ENCODE measurements at places on chromosomes 11 and 22. TPM values are rescaled to one million over a fixed set of nuclear protein-coding genes. Genes with fewer than 3 reads are reported as not detected.

DNA sequence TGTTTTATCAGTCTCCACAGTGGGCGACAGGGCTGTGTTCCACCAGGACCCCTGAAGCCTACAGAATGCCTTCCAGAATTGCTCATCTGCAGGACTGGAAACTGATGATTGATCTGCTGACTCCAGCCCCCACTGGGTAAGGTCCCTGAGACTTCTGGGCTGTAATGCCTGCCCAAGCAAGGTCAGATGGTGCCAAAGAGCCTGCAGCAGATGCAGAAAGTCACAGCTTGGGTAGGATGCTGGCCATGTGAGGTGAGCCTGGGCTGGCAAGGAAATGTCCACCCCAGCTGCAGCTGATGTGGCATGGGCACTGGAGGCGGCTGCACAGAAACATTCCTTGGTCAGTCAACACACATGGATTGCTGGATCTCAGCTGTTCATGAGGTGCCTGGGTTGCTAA is 30.9 kb downstream of the LRRC32 start:
- DNase-seq, result no peak

GRCh38 chr22:27223317-27224177 is 566.2 kb downstream of the MIAT start:
- DNase-seq, result peak; percentile 3

- DNase-seq, result no peak
Measured at GRCh38 chr11:91124363-91124762, 901.5 kb upstream of the CHORDC1 start.

Gene TSGA10IP
- not detected for total RNA-seq

- peak; percentile 61 for DNase-seq
Measured at GRCh38 chr11:765025-765801, 12.1 kb downstream of the GATD1 start.

DNA sequence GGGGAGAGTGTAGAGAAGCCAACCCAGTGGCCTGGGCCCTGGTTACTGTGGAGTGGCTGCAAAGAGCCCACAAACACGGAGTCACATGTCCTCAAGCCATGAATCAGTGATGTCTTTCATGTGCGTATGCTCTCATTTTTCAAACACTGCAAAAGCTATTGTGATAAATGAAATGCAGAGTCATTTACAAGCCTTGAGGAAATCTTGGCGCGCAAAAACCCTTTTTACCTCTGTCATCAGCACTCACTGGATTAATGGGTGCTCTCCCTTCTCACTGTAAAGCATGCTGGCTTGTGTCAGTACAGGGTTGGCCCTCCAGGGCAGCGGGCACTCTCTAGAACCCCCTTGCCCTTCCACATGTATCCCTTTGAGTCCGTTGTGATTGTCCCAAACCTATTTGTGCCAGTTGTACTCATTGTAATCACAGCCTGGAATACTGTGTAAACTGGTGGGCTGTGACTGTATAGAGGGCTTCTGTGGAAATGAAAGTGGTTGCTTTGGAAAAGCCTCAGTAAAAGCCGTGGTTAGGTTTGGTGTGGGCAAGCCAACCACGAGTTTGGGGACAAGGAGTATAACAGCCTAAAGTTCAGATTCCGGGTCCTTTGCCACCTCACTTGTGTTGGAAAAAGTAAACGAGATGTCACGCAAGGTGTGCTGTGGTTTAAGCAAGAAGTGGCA is 10.4 kb downstream of the GNAZ start:
- no peak for DNase-seq

DNA sequence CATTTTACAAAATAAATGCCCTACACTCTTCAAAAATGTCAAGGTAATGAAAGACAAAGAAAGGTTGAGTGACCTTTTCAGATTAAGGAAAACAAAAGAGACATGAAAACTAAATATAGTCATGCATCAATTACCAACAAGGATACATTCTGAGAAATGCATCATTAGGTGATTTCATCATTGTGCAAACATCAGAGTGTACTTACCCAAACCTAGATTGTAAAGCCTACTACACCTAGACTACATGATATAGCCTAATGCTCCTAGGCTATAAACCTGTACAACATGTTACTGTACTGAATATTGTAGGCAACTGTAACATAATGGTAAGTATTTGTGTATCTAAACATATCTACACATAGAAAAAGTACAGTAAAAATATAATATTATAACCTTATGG is 26.7 kb downstream of the INTS4 start:
- peak; percentile 32 for DNase-seq

Gene DNAJB7
- not detected for total RNA-seq

- DNase-seq, result peak; percentile 81
Measured at GRCh38 chr11:61679893-61680621, at the start of gene DAGLA. Gene DAGLA (plus strand): TSS chr11:61680391. CDS start chr11:61720156, 39,765 bp downstream.

DNA sequence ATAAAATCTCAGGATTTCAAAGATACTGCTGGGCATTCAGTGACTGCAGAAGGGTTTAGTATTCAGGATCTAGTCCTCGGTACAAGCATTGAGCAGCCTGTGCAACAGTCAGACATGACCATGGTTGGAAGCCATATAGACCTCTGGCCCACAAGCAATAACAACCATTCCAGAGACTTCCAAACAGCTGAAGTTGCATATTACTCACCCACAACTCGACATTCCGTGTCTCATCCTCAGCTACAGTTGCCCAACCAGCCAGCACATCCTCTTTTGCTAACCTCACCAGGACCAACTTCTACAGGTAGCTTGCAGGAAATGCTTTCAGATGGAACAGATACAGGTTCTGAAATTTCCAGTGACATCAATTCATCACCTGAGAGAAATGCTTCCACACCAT is 156.8 kb downstream of the C11orf91 start:
- peak; percentile 25 for DNase-seq

DNA sequence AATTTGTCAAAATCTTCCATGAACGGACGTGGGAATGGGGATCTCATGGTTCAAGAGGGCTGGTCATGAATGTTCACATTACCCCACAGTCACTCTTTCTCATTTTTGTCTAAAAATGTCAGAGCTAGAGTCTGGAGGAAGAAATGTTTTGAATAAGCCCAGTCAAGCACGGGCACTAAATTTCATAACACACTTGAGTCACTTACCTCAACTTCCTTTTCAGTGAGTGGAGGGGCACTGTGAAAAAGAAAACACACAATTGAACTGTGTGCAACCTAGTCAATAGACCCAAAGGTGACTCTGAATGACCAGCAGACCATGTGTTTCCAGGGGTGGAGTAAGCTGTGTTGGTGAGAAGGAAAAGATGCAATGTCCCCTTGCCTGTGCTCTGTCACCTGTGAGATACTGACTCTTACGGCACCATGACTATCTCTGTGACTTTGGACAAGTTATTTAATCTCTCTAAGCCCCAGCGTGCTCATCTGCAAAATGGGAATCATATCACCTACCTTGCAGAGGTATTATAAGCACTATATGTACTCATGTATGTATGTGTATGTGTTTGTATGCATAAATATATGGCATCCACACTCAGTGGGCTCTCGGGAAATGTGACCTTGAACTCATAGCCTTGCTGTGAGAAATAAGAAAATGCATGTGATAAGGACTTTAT is 38.2 kb upstream of the LYVE1 start:
- peak; percentile 16 for DNase-seq

Gene ABCC8
- total RNA-seq, result not detected

DNA sequence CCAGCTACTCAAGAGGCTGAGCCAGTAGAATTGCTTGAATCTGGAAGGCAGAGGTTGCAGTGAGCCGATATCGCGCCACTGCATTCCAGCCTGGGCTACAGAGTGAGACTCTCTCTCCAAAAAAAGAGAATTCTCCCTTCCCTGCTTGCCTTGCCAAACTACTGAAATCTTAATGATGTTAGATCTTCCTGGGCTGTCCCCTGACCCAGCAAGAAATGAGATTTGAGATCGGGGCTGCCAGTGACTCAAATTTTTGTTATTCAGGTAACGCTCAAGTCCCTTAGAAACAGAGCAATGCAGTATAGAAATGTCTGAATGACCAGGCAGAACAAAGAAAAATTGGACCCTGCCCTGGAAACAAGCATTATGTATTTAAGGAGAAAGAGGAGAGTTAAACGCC is 4.0 kb upstream of the RBFOX2 start:
- DNase-seq, result no peak

- peak; percentile 41 for DNase-seq
Measured at GRCh38 chr22:44335903-44336803, 23.4 kb upstream of the SHISAL1 start.

GRCh38 chr11:21628641-21629040 is 564.2 kb upstream of the ANO5 start:
- DNase-seq, result no peak

Gene SOX6
- not detected for total RNA-seq

Gene APOBEC3F
- not detected for total RNA-seq

DNA sequence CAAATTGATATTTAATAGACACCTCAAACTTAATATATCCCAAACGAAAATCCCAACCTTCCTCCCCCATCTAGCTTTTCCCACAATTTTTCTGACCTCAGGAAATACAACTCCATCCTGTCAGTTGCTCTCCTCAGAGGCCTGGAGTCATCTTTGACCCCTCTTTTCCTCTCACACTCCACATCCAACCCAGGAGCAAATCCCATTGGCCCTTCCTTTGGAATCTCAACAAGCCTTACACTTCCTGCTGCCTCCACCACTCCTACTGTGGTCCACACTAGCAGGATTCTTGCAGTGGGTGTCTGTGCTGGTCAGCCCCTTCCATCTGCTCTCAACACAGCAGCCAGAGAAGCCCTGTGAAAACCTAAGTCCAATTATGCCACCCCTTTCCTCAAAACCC is 39.3 kb upstream of the RFPL3 start:
- no peak for DNase-seq

GRCh38 chr11:118129471-118130172 is 23.0 kb downstream of the SCN4B start:
- no peak for DNase-seq

Gene DENND5A
- 46.9 TPM for total RNA-seq

DNA sequence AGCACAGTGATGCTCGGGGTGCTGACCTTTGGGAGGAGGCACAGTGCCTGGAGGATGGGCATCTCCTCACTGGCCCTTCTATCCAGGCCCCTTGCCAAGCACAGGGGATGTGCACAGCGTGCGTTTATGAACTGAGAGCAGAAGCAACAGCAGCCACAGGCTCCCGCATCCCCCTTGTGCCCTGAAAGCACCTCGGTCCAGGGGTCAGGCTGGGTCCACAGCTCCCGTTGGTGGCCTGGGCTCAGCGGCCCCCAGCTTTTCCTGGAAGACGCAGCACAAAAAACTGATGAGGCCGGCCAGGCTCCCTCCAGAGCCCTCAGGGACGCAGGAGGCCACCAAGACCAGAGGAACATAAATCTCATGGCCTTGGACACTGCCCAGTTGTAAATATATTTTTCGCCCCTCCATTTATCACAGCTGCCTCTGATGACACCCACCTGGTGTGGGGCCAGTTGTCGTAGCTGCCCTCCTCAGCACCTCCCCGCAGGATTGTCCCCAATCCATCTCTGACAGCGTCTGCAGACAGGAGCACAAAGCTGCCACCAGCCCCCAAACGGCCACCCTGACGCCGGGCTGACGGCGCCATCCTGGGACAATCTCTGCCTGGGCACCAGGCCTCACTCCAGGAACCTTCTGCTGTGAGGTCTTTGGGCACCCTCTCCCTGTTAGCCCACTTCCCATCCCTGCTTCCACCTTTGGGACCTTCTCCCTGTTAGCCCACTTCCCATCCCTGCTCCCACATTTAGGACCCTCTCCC is 203.1 kb downstream of the BRD1 start:
- no peak for DNase-seq

DNA sequence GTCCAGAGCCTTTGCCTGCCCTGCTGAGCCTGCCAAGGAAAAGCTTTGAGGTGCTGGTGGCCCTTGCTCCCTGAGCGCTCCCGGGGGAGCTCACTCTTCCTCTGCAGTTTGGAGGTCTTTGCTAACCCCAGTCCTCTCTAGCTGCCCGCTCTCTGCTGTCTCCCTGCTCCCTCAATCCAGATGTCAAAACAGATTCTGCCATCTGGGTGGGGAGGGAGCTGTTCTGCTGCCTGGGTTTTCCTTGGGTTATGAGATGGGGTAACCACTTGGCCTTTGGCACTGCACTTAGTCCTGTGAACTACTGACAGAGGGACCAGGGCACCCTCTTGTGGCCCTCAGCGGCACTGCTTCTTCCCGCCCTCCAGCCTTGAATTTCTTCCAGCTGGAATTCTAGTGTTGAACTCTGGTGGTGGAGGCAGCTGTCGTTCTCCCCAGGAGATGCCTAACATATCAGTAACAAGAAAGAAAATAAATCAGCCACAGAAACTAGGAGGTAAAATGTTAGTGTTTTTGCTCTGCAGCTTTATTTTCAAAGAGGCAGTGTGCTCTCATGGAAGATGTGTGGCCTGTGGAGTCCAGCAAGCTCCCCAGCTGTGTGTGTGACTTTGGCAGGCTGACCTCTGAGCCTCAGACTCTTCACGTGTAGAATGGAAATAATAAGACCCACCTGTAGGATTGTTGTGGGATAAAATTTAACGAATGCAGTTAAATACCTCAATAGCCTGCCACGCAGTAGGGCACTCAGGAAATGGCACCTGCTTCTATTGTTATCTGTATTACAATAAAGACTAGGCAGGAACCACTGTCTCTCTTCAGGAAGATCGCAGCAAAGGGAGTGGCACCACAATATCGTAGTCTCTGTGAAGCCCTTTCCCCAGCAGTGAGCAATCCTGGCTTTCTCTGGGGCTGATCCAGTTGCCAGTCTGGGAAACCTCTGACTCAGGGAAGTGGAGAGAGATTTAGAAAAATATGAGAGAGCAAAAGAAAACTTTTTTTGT is 23.4 kb downstream of the ARFGAP2 start:
- DNase-seq, result peak; percentile 79

GRCh38 chr22:42996646-42997365 is 18.1 kb downstream of the PACSIN2 start:
- no peak for DNase-seq

Gene OR51I1
- not detected for total RNA-seq

GRCh38 chr22:35811670-35812069 is 94.0 kb downstream of the APOL5 start:
- no peak for DNase-seq

DNA sequence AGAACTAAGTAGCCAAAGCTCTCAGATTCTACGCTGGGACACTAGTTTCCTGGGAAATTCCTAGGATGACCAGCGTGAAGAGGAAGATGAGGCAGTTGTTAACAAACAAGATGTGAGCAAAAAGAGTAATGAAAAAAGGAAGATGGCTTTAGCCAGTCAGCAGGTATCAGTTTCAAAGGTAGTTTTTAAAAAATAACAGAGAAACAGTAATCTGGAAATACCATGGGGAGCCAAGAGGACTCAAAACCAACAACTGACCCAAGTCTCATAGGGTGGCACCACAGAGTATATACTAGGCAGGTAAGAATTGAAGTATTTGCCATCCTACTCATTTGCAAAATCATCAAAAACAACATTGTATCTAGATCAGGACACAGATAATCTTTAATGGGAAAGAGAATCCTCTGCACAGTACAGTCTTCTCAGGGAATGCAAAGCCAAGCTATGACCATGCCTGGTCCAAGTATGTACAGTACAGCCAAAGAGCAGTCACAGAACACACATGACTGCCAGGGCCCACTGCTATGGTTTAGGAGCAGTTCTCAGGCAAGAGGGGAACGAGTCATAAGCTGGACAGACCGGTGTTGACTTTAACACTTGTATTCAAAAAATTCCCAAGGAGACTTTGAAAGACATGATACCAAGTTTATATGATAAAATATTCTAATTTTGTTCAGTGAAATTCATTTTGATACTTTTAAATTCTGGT is 20.6 kb downstream of the MSANTD4 start:
- peak; percentile 54 for DNase-seq
